Pancreas (tissue), 10 donors: ENCODE measurements at places on chromosomes 5 and 9. TPM values are rescaled to one million over a fixed set of nuclear protein-coding genes. Genes with fewer than 3 reads are reported as not detected.
A peak's percentile ranks its signal among the peaks of the same experiment; 100 is the strongest.

GRCh38 chr9:87089929-87090328 is 142.6 kb upstream of the GAS1 start:
- DNase-seq = no peak

DNA sequence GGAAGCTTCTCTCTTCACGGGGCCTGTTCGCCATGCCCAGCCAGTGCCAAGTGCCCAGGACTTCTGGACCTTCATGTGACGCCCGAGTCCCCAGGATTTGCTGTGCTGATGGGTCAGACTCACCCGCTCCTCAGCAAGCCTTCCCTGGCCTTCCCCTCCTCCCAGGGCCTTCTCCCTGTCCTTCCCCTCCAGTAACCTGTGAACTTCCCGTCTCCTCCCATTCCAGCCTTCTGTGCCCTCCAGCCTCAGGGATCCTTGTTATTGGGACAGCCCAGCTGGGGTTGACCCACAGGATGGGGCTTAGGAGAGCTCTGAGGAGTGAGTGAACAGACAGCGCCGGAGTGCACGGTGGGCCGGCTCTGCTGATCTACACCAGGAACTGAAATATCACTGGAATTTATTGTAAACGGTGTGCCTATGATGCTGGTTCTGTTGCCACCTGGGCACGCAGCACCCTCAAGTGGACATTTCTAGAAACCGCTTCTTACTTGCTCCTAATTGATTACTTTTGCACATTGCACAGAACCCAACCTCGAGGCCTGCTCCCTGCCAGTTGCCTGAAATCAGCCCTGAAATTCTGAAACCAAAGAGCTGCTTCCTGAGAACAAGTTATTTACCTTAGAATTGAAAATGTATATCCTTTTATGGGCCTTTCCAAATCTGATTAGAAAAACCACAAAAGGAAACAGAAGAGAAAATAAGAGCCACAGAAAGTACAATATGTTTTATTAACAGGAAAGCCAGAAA is 1.5 kb downstream of the SPAAR start:
- DNase-seq = no peak

- DNase-seq = peak; percentile 32
These were observed 49.9 kb upstream of the GPR151 start for GRCh38 chr5:146565764-146566367.

The OSMR gene
- 8.8 TPM for total RNA-seq
